ENCODE measurements at places on chromosomes 3 and 15. TPM values are rescaled to one million over a fixed set of nuclear protein-coding genes. Genes with fewer than 3 reads are reported as not detected.

SEC61A1 gene
- 158 TPM for total RNA-seq

ATP13A4 gene
- total RNA-seq: 10.7 TPM

ZNF662 gene
- 7.7 TPM for total RNA-seq

SLC6A20 gene
- 11.8 TPM for total RNA-seq

EPHA6 gene
- 3.7 TPM for total RNA-seq

PLOD2 gene
- 136 TPM for total RNA-seq

AAGAB gene
- total RNA-seq: 53.2 TPM

MYO5C gene
- total RNA-seq: 73.9 TPM

DNA sequence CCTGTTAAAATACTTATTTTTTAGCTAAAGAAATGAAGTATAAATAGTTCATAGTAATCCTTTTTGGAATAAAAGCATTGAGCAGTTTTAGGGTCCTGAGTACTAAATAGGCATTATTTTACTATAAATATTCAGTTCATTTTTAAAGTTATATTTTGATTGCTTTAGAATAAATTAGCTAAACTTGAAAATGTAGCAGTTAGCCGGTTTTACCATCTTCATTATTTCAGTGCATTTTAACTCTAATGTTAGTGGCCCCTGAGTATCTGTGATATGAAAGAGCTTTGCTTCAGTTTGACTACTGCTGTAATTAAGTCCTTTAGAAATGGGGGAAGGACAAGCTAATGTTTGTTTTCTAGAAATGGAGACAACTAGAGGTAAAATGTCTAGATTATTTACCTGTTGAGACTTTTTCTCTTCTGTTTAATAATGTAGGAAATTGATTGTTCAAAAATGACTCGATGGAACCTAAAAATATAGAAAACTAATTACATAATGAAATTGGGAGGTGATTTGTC, 3.6 kb downstream of the SMC4 start:
- no peak for DNase-seq

DNA sequence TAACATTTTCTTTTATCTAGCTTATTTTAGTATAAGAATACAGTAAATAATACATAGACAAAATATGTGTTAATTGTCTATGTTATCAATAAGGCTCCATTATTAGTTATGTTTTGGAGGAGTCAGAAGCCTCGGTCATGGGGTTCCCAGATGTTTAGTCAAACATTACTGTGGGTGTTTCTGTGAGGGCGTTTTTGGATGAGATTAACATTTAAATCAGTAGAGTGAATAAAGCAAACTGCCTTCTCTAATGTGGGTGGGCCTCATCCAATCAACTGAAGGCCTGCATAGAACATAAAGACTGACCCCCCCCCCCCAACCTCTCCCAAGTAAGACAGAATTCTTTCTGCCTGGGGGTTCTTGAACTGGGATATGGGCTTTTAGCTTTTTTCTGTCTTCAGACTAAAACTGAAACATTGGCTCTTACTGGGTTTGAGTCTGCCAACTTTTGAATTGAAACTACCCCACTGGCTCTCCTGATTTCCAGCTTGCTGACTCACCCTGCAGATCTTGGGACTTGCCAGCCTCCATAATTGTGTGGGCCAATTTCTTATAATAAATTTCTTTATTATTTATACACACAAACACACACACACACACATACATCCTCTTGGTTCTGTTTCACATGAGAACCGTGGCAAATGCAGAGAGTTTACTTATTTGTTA, 192.0 kb downstream of the TPRG1 start:
- no peak for DNase-seq

- peak; percentile 99 for DNase-seq
Measured at GRCh38 chr3:184561061-184561912, at the start of gene EPHB3. Gene EPHB3 (plus strand): TSS chr3:184561785. CDS start chr3:184562236, 451 bp downstream.

- no peak for DNase-seq
Measured at GRCh38 chr3:52099001-52099401, 42.6 kb upstream of the DUSP7 start.

- no peak for DNase-seq
Measured at GRCh38 chr3:89182056-89182455, 74.6 kb downstream of the EPHA3 start.

DNA sequence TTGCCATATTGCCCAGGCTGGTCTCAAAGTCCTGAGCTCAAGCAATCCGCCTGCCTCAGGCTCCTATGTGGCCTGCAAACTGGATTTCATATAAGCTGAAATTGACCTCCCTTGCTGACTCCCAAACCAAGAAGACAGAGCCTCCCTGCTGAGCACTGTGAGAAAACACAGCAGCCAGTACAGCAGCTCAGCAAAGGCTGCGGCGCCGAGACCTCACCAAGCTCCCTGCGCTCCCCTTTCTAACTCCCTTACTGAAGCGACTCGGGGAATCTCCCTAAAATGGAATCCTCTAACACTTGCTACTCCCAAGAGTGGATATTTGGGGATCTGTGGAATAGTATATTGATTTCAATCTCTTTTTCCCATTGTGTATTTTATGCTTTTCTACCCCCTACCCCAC, 34.6 kb downstream of the MUC20 start:
- peak; percentile 1 for DNase-seq

- no peak for DNase-seq
Measured at GRCh38 chr3:12946251-12946648, 104.9 kb upstream of the RPL32 start.

- DNase-seq: no peak
Measured at GRCh38 chr15:76274821-76275220, 36.4 kb downstream of the ETFA start.

GRCh38 chr3:23103764-23104163, 99.4 kb upstream of the UBE2E2 start:
- DNase-seq: no peak

DNA sequence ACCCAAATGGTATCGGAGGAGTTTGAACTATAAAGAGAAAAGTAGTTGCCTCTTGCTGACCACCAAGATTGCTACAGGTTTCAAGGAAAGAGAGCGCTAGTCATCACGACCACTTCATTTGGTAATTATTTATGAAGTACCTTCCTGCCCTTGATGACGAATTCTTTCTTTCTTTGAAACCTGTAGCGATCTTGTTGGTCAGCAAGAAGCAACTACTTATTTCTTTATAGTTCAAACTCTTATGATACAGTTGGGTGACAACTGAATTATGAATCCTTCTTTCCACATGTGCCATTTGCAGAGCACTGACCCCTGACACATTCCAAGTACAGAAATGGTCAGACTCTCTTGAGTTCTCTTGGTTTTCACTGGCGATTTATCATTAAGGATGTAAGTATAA, 46.8 kb downstream of the THRB start:
- no peak for DNase-seq

GRCh38 chr15:84671211-84671610, 13.2 kb upstream of the NMB start:
- no peak for DNase-seq

- no peak for DNase-seq
Measured at GRCh38 chr3:6249679-6250078, 611.2 kb upstream of the GRM7 start.

DNA sequence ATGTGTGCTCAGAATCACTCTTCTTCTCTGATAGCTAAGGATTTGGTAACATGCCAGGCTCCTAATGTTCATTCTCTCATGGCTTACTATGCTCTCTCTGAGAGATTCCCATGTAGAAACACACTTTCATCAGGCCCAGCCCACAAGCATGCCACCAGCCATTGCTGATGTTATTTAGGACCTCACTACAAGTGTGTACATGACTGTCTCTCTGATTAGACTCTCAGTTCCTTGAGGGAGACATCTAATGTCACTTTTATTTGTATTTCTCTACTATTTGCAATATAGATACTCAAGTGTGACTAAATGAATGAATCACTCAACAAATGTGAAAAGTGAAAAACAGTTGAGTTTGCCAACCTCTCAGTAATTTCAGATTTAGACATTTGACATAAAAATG, 84.3 kb upstream of the ARL6 start:
- DNase-seq: no peak

- DNase-seq: peak; percentile 86
Measured at GRCh38 chr15:42084465-42085235, 9.7 kb downstream of the PLA2G4D start.

DNA sequence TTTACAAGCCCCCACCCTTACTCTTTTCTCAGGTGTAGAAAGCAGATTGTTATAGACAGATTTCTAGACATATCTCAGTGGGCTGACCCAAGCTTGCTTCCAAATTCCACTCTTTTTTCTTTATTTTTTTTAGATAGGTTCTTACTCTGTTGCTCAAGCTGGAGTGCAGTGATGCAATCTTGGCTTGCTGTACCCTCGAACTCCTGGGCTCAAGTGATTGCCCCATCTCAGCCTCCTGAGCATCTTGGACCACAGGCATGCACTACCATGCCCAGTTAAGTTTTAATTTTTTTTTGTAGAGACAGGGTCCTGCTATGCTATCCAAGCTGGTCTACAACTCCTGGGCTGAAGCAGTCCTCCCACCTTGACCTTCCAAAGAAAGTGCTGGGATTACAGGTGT, 53.5 kb upstream of the ADAMTS9 start:
- no peak for DNase-seq

- DNase-seq: no peak
Measured at GRCh38 chr3:141525814-141526213, 39.0 kb downstream of the RASA2 start.

DNA sequence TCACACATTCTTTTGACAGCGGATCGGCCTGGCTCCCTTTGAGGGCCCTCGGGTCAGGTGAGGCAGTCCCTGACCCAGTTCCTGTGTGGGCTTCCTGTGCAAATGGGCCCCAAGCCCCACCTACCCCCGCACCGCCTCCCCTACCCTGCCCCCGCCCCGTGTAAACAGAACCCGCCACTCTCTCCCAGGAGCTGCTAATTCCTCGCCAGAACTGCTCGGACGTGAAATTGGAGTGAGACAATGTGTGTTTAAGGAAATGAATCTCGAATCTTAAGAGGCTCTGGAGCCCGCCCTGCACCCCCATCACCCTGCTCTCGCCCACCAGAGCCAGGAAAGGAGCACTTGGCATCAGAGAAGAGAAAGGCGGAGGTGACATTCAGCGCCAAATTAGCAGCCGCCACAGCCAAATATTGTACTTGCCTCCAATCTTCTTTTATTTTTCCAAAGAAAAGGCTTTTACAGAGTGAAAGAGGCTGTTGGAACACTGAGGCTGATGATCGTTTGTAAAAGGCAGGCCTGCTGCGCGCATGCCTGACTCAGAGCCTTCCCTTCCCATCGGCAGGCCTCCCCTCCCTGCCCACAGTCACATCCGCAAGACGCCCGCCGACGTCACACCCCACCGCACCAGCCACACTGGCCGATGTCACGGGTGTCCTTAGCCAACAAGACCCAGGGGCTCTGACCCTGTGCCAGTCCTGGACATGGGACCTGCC, 53.1 kb downstream of the CACNA2D2 start:
- DNase-seq: peak; percentile 69

DNA sequence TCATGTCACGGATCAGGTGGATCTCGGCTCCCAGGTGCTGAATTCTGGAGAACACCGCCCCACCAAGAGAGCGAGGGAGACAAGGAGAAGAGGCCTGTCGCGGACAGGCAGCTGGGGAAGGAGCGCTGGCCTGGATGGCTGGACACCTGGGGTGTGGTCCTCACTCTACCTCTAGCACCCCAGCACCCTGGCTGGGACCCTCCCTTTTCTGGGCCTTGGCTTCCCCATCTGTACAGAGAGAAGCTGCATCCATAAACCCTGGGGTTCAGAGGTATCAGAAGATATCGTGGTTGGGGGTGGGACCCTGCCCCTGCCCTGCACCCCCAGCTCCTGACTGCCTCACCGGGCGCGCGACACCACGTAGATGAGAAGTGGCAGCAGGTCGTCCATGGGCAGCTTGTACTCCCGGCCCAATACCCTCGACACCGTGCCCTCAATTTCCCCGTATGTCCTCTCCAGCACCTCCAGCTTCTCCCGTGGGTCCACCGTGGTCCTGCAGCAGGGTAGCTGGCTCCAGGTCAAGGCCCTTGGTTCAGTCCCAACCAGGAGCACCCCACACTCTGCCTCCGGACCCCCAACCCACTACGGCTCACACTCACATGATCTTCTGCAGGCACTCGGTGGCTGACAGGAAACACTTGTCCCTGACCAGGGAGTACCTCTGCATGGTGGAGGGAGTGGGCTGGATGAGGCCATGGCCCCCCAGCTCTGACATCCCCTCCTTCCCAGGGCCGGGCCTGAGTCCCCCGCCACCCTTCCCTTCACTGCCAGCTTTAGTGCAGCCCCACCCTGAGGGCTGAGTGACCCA, 21.7 kb downstream of the ALS2CL start:
- peak; percentile 21 for DNase-seq

- DNase-seq: no peak
Measured at GRCh38 chr15:35768949-35769348, 223.0 kb upstream of the DPH6 start.

DNA sequence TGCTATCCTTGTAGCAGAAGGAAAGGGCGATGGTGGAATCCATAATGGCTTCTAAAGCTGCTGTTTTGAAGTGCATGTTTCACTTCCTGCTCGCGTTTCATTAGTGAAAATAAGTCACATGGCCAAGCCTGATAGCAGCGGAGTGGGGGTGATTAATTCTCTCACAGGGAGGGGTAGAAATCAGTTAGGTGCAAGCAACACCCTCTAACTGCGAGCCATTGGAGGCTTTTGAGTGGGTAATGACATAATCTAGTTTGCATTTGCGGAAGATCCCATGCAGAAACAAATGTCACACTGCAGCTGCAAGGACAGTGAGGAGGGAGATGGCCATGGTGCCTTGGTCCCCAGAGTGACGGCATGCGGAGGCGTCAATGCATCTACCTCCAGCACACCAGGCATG, 41.1 kb downstream of the CACNA2D3 start:
- no peak for DNase-seq

All from left colon (tissue), 2 donors.